IPS DF 19.7 (cell line): ENCODE measurements at places on chromosomes 13 and 19.
A peak's percentile ranks its signal among the peaks of the same experiment; 100 is the strongest.

DNA sequence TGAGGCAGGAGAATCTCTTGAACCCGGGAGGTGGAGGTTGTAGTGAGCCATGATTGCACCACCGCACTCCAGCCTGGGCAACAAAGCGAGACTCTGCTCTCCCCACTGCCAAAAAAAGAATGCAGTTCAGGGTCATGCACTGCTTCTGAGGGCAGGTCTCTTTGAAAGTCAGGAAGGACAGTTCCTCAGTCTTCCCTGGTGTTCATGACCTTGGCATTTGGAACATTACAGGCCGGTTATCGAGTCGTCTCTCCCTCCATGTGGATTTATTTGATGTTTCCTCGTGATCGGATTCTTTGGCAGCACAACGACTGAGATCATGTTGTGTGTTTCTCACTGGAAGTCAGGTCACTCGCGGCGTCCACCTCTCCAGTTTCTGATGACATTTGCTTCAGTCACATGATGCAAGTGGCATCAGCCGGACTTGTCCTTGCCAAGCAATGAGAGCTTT is 17.2 kb downstream of the FGF21 start:
- DNase-seq: no peak

- DNase-seq: no peak
Observed at GRCh38 chr13:41029629-41030028, 10.5 kb upstream of the ELF1 start.

DNA sequence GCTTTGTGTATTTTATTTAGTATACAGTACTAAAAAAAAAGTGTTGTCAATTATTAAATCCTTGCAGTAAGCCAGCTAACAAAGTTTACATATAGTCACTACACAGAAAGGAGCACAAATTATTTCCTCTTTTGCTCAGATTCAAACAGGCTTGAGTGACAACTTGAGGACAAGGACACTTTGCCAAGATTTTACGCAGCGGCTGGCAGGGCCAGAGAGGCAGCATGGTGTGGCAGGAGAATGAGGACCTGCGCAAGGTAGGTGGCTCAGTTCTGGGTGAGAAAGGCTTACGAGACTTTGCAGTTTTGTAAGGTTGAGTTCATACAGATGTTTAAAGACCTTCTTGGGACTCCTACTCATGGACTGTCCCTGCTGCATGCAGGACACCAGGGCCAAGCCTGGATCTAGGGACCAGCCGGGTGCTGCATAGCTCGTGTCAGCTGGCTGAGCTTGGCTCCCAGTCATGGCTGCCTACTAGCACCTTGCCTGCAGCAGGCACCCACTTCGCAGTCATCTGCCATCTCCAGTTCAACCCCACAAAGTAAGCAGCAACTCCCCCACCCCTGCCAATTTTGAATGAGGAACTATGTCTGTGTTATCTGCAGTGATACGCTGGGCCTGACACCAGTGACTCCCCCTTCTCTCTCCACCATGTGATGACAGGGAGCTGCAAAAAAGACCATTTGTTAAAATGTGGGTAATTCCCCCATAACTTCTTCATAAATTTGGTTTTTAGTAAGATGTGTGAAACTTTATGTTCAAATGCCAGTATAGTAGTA is 3.7 kb upstream of the TUBA3C start:
- no peak for DNase-seq

- DNase-seq: no peak
Observed at GRCh38 chr19:54312436-54313377, at the start of gene LILRA5. Gene LILRA5, minus strand, starts transcription at chr19:54313166. Its CDS starts 147 bp downstream, at chr19:54313019.

- DNase-seq: no peak
Observed at GRCh38 chr13:74674720-74675119, 540.5 kb upstream of the KLF12 start.

DNA sequence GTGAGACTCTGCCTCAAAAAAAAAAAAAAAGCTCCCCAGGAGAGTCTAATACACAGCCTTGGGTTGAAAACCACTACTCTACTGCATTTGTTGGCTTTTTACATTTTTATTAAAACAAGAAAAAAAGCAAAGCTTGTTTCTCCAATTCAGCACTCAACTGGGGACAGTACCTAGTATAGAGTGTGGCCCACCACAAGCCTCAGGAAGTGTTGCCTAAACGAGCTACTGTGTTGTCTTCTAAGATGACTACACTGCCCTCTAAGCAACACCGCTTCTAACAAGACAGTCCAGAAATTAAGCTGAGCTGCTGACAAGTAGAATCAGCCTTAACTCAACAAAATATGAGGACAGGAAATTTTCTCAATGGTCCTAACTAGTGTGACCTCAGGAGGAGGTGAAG is 522.2 kb downstream of the FGF9 start:
- no peak for DNase-seq

- no peak for DNase-seq
Observed at GRCh38 chr13:113305208-113305607, 8.2 kb downstream of the LAMP1 start.

DNA sequence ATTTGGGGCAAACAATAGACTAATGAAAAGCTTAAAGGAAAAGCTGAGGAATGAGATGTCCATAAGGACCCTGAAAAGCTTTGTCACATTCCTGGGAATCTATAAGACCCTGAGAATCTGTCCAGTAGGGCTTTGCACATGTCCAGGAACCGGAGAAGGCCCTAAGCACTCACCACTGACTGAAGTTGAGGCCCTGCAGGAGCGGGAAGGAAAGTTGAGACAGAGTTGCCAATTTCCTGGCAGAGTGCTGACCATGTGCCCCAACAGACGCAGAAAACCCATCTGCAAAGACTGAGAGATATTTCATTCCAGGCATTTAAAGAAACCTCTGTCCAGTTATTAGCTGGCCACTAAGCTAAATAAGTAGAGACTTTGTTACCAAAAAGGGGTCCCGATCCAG is 890.5 kb downstream of the UQCRFS1 start:
- no peak for DNase-seq

DNA sequence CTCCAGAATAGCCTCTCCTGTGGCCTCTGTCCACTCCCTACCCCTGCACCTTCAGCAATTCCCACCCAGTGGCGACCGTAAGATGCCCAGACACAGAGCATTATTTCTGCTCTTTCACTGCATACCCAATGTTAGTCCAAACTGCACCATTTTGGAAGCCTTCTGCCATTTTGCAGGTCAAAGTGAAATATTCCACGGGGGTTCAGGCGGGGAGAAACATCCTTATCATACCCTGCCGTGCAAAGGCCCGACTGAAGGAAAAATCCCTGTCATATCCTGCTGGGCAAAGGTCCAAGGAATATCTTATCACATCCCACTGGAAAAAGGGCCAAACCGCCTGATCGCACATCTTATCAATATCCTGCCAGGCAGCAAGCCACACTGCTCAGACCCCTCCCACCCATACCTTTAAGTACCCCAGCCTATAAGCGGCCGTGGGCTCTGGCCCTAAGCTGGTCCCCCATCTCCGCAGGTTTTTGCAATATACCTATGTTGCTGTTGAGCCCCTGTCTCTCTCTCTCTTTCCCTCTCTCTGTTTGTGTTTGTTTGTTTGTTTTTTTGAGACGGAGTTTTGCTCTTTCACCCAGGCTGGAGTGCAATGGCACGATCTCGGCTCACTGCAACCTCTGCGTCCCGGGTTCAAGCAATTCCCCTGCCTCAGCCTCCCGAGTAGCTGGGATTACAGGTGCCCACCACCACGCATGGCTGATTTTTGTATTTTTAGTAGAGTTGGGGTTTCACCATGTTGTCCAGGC is 18.2 kb downstream of the CLEC11A start:
- no peak for DNase-seq

DNA sequence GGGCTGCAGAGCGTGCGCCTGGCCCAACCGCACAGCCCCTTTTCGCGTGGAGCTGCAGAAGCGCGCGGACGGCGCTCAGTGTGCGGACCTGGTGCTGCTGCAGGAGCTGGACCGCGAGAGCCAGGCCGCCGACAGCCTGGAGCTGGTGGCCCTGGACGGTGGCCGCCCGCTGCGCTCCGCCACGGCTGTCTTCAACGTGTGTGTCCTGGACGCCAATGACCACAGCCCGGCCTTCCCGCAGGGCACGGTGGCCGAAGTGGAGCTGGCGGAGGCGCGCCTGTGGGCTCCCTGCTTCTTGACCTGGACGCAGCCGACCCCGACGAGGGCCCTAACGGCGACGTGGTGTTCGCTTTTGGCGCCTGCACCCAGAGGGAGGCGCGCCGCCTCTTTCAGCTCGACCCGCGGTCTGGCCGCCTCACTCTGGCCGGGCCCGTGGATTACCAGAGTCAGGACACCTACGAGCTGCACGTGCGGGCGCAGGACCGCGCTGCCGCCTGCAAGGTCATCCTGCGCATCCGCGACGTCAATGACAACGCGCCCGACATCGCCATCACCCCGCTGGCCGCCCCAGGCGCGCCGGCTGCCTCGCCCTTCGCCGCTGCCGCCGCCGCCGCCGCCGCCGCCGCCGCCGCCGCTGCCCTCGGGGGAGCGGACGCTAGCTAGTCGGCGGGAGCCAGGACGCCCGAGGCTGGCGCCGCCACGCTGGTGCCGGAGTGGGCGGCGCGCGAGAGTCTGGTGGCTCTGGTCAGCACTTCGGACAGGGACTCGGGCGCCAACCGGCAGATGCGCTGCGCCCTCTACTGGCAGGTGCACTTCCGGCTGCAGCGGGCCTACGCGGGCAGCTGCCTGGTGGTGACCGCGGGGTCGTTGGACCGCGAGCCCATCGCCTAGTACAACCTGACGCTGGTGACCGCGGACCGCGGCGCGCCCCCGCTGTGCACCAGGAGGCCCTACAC is 172.2 kb downstream of the OLFM4 start:
- DNase-seq: no peak

- no peak for DNase-seq
Observed at GRCh38 chr13:59663707-59664106, 500.0 kb downstream of the DIAPH3 start.

- DNase-seq: no peak
Observed at GRCh38 chr13:52882785-52883184, 34.3 kb upstream of the PCDH8 start.

DNA sequence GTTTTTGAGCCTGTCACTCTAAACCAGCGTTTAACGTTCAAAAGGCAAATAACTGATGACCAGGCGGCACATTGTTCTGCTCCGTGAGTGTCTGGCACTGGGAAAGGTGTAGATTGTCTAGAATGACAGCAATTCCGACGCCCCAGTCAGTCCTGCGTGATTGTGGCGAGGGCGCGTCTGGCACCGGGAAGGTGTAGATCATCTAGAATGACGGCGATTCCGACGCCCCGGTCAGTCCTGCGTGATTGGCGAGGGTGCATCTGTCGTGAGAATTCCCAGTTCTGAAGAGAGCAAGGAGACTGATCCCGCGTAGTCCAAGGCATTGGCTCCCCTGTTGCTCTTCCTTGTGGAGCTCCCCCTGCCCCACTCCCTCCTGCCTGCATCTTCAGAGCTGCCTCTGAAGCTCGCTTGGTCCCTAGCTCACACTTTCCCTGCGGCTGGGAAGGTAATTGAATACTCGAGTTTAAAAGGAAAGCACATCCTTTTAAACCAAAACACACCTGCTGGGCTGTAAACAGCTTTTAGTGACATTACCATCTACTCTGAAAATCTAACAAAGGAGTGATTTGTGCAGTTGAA is 26.1 kb upstream of the NDUFS7 start:
- no peak for DNase-seq

DNA sequence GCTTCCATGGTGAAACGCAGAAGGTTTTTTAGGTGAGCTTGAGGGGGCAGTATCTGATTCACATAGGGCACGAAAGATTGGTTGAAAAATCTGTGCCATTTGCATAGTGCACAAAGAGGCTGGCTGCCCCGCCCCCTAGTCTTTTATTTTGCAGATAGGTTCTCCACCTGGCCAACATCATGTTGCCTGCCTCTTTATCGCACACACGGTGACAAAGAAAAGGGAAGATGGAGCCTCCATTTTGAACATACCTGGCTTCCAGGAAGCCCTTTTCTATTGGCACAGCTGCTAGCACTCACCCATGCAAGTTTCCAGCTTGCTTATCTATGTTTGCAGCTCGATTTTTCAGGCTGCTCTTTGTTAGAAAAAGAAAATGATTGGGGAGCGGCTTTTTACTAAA is 316.2 kb upstream of the KLHL1 start:
- peak; percentile 45 for DNase-seq

DNA sequence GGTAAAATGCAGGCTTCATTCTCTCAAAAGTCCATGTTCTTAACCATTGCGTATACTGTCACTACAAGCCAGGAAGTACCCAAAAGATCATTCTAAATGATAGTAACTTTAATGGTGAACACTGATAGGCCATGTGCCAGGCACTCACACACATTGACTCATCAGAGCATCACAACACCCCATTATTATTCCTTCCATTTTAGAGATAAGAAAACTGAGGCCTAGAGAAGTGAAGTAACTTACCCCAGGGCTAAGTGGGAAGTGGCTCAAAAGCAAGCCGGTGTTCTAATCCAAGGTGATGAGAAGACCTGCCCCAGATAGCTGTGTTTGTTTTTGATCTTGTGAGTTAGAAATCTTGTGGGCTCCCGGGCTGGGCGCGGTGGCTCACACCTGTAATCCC is 1.4 kb upstream of the PHLDB3 start:
- no peak for DNase-seq

- DNase-seq: no peak
Observed at GRCh38 chr13:50990065-50990817, 80.7 kb downstream of the RNASEH2B start.

- DNase-seq: no peak
Observed at GRCh38 chr19:373391-374182, 29.0 kb upstream of the MIER2 start.

DNA sequence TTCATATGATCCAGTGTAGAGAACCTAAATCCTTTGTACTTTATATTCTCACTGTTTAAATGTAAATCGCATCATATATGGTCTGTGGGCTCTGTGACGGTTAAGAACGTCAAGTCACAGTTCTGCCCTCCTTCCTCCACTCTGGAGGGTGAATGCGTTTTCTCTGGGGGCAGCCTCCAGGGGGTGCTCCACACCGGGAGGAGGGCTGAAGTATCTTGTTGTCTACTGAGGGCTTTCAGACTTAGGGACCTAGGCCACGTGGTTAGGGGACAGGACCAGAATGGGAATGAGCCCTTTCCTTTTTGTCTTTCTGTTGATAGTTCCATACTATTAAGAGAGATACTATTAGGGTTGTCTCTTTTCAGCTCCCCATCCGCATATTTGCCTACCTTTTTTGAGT is 504.9 kb downstream of the FGF9 start:
- DNase-seq: no peak

- no peak for DNase-seq
Observed at GRCh38 chr13:43728421-43728820, 58.4 kb downstream of the ENOX1 start.

DNA sequence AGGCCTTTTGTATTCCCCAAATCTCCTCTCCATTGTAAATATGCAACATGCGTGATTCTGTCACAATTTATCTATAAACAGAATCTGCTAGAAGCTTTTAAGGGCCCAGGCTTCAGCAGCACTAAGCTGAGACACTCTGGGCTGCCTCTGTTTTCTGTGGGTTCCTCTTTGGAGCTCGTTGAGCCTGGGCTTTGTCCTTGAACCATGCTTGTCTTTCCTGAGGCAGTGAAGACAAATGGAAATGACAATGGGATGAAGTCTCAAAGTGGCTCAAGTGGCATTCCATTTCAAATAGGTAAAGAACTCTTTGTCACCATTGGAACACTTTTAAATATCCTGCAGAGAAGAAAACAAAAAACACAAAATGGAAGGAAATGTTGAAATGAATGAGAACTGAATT is 40.3 kb downstream of the RASL11A start:
- no peak for DNase-seq

- DNase-seq: no peak
Observed at GRCh38 chr13:62292714-62293480, 877.2 kb upstream of the PCDH20 start.

GRCh38 chr19:12137221-12137940 is 2.8 kb downstream of the ZNF20 start:
- no peak for DNase-seq
